ENCODE measurements at places on chromosomes 12 and 14. TPM values are rescaled to one million over a fixed set of nuclear protein-coding genes. Genes with fewer than 3 reads are reported as not detected.

Gene SELPLG
- 14.3 TPM for total RNA-seq

Gene HOXC9
- not detected for total RNA-seq

Gene HOXC6
- not detected for total RNA-seq

Gene MBD6
- total RNA-seq, result 33.4 TPM

DNA sequence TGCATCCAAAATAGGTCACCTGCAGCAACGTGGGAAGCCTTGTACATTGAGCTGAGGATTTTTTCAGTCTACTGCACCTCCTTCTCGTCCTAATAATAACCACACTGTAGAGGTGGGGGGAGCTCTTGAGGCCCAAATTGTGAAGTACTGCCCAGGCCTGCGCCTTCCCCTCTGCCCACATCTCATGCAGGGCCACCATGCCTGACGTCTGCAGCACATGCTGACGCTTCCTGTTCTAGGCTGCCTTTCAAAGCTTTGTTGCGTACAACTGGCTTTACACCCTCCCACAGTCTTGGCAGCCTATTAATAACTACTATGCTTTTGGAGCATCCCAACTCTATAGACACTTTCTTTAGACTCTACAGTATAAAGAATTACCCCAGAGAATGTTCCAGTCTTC, 26.5 kb upstream of the TTC7B start:
- no peak for DNase-seq

- no peak for DNase-seq
Measured at GRCh38 chr12:27711317-27711682, 668 bp downstream of the MRPS35 start.

DNA sequence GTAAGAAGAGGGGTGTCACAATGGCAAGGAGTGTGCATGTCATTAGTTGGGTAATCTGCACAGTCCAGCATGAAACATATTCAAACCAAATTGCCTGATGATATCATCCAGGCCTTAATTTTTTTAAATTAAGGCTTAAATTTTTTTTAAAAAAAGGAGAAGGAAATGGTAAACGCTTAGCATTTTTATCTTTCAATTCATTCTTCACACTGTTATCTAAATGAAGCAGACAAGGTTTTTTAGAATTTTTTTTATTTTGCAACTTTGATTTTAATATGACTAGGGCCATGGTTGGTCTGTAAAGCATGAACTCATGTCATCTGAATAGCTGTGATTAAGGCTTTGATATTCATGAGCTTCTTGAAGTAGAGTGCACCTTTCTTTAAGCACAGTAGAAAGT, 362.5 kb downstream of the SYT1 start:
- no peak for DNase-seq

Data from heart left ventricle (tissue), 16 donors.